Activated naive CD8-positive, alpha-beta T cell treated with anti-CD3 and anti-CD28 coated beads for 36 hours (primary cell): ENCODE measurements at places on chromosomes 16 and 17.

DNA sequence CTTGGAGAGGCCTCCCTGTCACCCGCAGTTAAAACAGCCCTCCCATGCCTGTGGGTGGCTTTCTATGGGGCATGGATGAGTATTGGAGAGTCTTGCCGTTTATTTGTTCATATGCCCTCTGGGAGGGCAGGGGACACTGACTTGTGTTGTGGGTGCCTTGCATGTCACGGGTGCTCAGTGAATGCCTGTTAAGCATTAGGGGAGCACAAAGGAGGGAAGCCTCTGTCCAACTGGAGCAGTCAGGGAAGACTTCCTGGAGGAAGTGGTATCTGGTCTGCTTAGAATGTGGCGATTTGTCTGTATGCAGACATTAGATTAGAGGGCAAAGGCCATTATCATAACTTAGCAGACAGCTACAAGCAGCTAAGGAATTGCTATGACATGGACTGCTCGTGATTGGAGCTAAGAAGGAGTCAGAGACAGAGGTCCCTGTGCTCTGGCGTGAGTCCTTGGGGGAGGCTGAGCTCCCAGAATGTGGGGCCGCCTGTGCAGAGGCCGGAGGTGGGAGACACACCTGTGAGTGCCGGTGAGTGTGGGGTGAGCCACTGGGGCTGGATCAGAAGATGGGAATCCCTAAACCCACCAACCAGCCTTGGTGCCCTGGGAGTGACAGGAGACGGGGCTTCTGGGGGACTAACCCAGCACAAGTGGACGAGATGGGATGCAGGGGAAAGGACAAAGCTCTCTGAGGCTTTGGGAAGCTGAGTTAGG is 286.1 kb downstream of the SEC14L1 start:
- DNase-seq: no peak

DNA sequence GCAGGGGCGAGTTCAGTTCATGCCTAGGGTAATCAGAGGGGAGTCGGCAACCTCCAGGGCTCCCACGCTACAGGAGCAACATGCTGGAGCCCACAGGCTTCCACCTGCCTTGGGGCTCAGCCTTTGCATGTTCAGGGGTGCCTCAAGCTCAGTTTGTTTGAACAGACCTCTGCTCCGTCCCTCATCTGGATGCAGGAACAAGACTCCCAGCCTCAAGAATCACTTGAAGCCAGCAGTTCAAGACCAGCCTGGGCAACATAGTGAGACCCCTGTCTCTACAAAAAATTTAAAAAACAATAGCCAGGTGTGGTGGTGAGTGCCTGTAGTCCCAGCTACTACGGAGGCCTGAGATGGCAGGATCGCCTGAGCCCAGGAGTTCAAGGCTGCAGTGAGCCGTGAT is 4.9 kb upstream of the HSD11B2 start:
- DNase-seq: no peak

DNA sequence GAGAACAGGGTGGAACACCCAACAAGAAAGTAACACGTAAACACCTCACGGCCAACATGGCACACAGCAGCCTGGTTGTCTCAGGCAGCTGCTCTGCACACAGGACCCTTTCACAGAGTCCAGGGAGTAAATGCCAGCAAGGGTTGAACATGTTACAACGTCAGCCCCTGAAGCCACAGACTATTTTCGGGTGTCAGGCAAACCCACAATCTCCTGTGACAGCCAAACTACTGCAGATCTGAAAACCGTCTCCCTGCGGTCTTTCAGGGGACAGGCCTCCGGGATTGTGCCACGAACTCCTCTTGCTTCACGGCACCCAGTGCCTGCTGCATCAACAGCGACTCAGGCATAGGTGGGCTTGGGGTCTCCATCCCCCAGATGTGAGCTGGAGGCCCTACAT is 127.7 kb downstream of the XYLT1 start:
- peak; percentile 60 for DNase-seq

DNA sequence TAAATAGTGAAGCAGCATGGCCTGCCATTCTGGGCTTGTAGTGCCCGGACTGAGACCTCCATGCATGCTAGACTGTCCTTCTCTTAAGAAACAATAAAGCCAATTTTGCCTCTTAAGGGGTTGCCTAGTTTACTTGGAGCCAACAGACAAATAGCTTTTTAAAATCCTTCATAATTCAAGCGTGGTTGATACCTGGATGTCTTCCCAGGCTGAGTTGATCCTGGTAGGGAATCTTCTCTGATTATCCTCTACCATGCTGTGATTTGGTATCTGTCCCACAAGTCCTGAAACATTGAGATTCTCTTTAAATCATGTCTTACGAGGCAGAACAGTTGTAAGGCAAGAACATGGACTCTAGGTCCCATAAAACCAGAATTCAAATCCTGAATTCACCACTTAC is 359.6 kb upstream of the CCL2 start:
- DNase-seq: no peak

GRCh38 chr17:80408872-80409271 is 6.1 kb upstream of the ENDOV start:
- DNase-seq: peak; percentile 39

DNA sequence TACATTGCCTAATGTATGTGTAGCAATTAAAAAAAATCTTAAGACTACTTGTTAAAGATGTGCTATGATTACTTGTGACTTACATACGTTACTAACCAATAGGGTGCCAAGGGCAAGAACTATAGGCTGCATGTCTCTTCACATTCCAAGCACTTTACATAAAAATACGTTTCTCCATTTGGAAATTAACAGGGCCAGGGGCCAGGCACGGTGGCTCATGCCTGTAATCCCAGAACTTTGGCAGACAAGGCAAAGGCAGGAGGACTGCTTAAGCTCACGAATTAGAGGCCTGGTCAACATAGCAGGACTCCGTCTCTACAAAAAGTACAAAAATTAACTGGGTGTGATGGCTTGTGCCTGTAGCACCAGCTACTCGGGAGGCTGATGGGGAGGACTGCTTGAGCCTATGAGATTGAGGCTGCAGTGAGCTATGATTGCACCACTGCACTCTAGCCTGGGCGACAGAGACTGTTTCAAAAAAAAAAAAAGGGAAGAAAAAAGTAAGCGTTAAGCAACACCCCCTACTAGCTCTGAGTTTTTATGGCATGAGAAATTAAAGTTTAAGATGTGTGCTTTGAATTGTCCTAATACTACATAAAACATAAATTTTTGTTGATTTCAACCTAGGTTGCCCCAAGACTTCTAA is 12.3 kb downstream of the PSMD12 start:
- no peak for DNase-seq

DNA sequence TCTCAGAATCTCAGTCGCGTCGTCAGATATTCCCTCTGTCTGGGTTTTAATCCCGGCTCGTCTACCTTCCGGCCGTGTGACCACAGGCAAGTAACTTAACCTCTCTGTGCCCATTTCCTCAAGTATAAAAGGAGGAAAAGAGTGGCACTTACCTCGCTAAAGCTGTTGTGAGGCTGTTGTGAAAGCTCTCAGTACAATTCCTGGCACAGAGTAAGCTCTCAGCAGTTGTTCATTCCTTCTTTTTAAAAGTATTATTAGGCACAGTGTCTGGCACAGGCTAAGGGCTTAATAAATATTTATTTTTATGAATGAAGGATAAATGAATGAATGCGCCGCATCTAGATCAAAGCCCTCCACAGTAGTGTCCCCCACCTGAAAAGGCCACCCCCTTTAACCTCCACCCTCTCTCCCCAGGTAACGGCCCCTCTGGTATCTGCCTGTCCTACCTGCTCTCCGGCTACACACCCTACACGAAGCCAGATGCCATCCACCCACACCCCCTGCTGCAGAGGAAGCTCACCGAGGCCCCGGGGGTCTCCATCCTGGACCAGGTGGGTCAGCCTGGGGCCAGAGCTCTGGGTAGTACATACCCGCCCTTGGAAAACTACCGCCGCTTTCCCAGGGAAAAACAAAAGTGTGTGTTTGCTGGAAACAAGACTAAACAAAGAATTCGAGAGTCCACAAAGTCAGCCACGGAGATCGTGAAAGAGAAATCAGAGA is 6.0 kb downstream of the OSGIN1 start:
- DNase-seq: no peak
